ENCODE measurements at places on chromosomes 13 and 19.

DNA sequence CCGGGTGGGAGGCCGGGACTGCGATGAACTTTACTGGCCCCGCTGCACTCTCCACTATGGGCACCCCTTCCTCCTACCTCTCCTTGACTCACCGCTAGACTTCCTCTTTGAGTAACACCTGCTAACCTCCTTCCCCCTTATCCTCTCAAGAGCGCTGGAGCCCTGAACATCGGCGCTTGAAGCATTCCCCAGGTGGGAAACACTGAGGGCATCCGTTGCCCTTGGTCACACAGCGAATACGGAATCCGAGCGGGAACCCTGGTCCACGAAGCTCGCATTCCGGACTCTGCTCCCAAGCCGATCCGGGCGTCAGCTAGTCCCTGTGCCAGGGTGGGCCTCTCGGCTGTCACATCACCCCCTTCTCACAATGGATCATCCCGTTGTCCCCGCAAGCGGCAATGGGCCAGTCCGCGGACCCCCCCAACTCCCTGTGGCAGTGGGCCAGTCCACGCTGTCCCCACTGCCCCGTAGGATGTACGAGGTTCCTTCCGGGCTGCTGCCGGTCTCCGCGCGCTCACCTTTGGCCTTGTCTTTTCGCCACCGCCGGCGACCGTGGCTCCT is 4.2 kb downstream of the LIPE start:
- DNase-seq: peak; percentile 85

- no peak for DNase-seq
Observed at GRCh38 chr13:36395280-36395679, 37.0 kb upstream of the CCNA1 start.

DNA sequence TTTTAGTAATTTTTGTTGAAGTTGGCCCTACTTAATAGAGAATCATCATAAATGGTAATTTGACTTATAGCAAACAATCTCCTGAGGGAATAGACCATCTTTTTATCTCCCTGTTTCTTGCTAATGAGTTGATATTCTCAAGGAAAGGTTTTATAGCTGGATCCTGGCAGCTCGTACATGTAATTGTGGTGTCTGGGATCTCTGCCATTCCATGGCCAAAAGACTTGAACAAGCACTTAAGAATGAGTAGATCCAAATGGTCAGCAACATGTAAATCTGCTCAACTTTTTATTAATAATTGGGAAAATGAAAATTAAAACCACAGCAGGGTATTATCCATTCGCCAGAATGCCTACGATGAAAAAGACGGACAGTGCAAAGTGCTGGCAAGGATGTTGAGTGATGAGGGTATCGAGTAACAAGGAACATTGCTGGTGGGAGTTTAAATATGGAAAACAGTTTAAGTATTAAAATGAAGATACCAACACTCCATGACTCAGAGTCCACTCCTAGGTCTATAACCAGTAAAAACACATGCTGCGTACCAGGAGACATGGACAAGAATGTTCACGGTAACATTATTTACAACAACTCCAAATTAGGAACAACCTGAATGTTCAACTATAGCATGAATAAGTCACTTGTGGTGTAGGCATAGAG is 5.1 kb upstream of the GPR18 start:
- no peak for DNase-seq

DNA sequence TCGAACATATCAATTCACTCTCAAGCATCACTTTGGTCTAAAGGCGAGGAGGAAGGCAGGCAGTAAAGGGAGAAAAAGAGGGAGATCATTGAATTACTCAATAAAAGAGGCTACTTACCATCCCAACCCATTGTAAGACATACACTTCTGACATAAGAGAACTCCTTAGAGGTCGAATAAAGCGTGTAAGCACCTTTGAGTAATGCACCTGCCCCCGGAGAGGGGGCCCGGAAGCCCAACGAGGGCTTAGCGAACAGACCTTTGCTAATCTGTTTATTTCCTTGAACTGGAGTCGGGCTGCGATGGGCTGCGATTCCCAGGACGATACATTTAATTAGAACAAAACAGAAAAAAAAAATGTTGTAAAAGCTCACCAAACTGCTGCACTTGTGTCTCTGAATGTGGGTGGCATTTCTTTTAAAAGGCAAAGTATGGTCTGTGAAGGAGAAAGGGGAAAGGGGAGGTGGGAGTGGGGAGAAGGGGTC is 3.0 kb downstream of the ZC3H4 start:
- DNase-seq: peak; percentile 83

DNA sequence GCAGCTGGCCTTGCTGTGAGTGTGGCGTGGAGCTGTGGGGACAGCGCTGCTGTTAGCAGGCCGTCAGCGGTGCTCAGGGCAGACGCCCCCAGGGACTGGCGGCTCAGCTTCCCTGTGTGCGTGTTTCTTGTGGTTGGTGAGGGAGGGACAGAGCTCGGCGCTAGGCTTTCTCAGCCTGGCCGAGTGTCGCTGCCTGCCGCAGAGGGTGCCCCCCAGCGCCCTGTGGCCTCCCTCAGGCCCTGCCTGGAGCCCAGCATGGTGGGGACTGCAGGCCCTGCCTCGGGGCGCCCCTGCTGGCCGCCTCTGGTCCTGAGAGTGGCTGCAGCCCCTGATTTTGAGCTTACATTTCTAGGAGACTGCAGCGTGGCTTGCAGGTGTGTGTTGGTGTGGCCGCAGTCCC is 35.5 kb downstream of the DOT1L start:
- no peak for DNase-seq

GRCh38 chr13:80054806-80055205 is 286.1 kb downstream of the SPRY2 start:
- DNase-seq: no peak

- no peak for DNase-seq
Observed at GRCh38 chr13:97011446-97012131, 17.3 kb upstream of the OXGR1 start.

- no peak for DNase-seq
Observed at GRCh38 chr13:31011901-31012654, 79.6 kb downstream of the TEX26 start.

GRCh38 chr19:4347521-4347920 is 4.2 kb downstream of the MPND start:
- no peak for DNase-seq

GRCh38 chr13:108036411-108036932 is 178.9 kb downstream of the LIG4 start:
- no peak for DNase-seq

- DNase-seq: peak; percentile 82
Observed at GRCh38 chr19:19628501-19629134, 598 bp upstream of the LPAR2 start.

GRCh38 chr19:44576843-44577565 is 36.4 kb upstream of the IGSF23 start:
- no peak for DNase-seq

DNA sequence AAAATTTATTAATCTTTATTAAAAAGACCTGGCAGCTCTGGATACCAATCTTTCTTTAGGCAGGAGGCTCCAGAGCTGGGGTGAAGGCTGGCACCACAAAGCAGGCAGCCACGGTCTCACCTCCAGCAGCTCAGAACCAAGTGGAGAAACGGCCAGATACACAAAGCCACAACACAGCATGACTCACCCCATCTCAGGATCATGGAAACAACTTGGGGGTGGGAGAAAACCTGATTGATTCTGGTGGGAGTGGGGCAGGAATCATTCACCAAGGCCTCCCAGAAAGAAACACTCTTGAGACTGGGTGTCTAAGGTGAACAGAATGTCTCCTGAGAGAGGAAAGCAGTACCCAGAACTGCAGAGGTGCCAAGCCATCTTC is 64.2 kb downstream of the CRYL1 start:
- peak; percentile 68 for DNase-seq

DNA sequence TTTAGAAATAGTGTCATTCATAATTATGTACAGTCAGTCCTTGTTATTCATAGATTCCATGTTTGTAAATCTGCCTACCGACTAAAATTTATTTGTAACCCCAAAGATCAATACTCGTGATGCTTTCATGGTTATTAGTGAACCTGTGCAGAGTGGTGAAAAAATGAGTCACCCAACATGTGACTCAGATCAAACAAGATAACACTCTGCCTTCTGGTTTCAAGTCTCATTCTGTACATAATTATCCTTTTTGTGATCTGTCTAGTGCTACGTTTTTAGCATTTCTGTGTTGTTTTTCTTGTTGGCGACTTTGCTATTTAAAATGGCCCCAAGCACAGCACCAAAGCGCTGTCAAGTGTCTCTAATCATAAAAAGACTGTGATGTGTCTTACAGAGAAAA is 274.7 kb downstream of the SUCLA2 start:
- DNase-seq: no peak

GRCh38 chr19:748274-748598 is 2.7 kb upstream of the MISP start:
- no peak for DNase-seq

- no peak for DNase-seq
Observed at GRCh38 chr19:1366296-1366695, 17.4 kb upstream of the NDUFS7 start.

DNA sequence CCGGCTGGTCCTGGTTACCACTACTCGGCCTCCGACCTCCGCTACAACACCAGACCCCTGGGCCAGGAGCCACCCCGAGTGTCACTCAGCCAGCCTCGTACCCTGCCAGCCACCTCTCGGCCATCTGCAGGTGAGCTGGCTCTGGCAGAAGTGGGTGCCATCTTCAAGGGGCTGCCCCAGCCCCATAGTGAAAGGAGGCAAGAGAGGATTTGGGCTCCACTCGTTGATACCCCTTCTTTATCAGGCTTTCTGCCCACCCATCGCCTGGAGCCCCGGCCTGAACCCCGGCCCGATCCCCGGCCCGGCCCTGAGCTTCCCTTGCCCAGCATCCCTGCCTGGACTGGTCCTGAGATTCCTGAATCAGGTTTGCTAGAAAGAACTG is 7.1 kb downstream of the LTBP4 start:
- DNase-seq: no peak

DNA sequence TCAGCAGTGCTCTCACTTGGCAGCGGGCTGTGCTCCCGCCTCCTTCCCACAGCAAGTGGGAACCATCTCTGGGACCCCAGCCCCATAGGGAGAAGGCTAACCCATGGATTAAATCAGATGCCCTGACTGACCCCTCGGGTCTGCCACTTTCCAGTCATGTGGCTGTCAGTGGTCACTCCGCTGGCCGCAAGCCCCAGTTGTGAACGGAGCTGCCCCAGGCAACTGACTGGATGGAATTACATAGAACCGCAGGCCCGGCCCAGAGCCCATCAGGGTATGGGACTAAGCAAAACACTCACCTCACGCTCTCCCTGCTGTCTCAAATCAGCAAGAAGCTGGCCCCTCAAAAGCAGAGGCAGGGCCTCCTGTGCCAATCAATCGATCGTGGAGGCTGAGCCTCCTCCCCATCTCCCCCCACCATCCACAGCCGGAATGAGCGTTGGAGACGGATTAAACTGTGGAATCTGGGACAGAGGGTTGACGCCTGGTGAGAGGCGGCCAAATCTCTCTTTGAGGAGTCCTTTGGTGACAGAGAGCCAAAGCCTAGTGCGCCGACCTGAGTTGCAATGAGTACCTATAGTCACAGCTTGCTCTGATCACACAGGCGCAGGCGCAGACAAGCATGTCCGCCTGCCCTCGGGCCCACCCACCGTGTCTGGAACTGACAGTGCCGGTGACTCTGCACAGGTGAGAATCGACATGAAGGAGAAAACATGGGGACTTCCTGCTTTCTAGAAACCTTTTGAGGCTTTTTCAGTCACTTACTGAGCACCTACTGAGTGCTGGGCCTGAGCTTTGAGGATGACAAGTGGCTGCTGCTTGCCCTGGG is 38.7 kb downstream of the PBX4 start:
- DNase-seq: no peak

- DNase-seq: no peak
Observed at GRCh38 chr13:79966059-79966458, 374.9 kb downstream of the SPRY2 start.

GRCh38 chr19:11797491-11797890 is 832 bp upstream of the ZNF491 start:
- DNase-seq: peak; percentile 88

GRCh38 chr19:50486823-50487515 is 10.3 kb upstream of the GARIN5A start:
- DNase-seq: peak; percentile 81

DNA sequence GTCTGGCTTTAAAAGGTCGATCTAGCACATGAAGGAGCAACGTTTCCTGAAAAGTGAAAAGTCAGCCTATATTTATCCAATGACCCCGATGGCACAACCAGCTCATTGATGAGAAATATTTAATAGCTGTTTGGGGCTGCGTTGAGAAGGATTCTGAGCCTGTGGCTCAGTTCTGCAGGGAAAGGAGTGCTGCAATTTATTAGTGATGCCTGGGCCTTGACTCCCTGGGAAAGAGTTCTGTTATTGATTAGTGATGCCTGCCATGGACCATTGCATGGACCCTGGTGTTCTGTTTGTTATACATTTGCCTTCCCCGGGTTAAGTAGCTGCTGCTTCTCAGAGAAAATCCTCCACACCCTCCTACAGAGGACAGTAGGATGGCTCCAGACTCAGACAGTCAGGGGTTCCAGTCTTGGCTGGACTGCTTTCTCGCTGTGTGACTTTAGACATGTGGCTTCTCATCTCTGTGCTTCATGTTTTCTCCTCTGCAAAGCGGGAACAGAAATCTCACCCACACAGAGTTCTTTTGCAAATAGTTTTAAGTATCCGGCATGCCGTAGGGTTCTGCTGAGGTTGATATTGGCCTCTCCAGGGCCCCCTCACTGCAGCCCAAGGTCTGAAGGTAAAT is 17.7 kb upstream of the PTPRS start:
- no peak for DNase-seq

DNA sequence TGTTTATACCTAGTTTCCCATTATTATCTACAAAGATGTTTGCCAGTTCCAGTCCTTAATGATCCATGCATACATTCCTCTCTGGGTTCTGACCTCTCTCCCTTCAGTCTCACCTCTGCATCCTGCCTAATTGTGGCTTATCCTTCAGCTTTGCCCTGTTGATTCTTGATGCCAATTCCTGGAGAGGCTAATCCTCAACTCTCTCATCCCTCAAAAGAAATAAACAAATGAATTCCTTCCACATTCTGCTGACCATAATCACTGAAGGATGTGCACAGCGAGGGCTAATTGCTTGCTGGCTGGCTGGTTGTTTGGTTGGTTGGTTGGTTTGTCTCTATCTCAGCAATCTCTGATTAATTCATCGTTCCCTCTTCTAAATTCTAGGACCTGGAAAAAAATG is 113.8 kb downstream of the IRS2 start:
- DNase-seq: no peak

DNA sequence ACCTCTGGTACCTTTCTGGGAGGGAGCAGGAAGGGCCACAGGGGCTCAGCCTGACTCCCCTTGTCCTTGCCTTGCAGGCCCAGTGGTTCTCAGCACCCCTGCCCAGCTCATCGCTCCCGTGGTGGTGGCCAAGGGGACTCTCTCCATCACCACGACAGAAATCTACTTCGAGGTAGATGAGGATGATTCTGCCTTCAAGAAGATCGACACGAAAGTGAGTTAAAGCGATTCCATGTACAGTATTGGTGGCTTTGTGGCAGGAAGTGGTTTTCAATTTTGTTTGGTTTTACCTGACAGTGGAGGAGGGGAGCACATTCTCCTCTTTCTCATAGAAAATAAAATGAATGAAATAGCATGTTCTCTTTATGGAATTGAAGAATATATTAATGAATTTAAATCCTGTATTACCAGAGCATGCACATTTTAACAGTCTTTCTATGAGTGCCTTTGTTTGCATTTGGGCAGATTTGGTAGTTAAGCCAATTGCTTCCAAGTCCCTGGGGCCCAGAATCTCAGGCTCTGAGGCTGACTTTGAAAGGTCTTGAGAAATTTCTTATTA is 4.1 kb downstream of the MAB21L1 start:
- no peak for DNase-seq
